ENCODE measurements at places on chromosomes 2 and 18.

GRCh38 chr2:236824836-236825235 lies 255.2 kb downstream of the ACKR3 start:
- DNase-seq = peak; percentile 97

DNA sequence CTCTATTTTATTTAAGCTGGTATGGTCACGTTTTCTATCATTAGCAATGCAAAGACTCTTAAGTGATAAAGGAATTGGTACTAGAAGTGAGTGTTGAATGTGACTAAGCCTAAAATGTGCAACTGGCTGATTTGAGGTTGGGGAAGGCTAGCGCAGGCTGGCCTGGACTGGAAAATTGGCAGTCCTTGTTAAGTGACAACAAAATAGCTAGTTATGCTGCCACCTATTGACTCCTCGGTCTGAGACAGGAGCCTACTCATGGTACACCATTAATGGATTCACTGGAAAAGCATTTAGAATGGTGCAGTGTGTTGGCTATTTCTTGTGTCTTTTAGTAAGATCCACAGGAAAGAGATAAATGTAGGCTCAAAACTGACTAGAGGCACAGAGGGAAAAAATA lies 5.7 kb upstream of the WIPF1 start:
- DNase-seq = peak; percentile 87

DNA sequence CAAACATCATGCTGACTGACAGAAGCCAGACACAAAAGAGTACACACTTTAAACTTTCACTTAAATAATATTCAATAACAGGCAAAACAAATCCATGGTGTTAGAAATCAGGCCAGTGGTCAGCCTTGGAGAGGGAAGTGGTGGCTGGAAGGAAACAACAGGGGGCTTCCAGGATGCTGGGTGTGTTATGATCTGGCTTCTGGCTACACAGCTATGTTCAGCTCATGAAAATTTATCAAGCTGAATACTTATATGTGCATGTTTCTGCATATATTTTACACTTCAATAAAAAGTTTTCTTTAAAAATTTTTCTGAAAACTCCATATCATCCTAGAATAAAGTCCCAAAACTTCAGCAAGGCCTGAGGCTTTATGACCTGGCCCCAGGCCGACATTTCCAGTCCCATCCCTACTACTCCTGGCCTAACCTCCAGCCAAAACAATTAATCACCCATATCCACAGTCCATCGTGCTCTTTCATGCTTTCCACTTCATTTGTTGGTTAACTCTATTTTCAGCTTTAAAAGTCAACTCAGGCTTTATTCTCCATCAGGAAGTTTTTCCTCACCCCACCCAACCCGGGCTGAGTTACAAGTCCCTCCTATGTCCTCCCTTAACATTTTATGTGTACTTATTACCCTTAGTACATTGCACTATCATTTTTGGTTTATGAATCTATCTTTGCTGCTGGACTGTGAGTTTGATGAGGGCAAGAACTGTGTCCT lies 27.9 kb upstream of the SPTBN1 start:
- DNase-seq = no peak

DNA sequence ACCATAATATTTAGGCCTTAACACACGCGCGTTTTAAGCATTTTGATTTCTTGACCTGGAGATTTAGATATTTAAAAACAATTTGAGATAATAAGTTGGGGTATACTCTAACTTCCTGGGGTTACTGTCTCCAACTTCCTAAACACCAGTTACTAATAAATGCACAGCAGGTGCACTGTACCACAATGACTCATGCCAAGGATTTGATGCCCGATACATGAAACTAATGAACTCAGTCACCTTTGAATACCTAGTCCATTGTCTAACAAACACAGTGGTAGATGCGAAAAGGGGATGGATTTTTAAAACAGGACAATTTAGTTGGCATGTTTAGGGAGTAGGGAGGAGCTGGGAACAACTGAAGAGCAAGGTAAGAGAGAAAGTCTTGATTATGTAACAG lies 21.2 kb downstream of the CABYR start:
- no peak for DNase-seq

- no peak for DNase-seq
These were observed 15.3 kb downstream of the STRN start for GRCh38 chr2:36951027-36951518.

- DNase-seq = no peak
These were observed 207.8 kb downstream of the ATAD2B start for GRCh38 chr2:23718931-23719700.

- no peak for DNase-seq
These were observed 286.3 kb upstream of the FN1 start for GRCh38 chr2:215722125-215722524.

DNA sequence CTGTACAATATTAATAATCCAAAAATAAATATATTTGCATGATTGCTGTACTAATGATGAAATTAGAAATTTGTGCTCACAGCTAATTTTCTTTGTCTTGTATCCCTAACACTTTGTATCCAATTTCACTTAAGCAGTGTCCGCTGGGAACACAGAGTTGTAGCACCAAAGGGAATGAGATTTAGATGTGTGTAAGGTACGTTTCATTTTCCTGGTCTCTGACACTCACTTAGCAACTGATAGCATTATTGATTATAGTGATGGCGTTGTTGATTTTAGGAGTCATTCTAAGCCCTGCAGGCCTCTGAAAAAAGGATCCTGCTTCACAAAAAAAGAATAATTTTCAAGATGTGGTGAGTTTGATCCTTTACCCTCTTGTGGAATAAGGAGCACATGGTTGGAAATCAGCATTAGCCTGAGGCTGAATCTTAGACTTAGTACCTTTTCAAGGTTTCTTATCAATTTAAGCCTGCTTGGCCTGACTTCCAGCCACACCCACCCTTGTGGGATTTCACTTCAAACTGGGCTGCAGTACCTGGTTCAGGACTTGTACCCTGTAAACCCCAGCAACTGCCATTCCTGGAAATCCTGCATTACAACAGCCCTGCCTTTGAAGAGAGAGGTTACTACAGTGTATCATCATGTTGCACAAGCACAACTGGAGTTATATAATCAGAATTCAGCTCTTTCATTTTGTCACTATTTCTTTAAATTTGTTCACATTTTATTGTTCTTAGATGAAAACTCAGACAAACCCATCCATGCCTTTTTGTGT lies 116.2 kb downstream of the RND3 start:
- no peak for DNase-seq

GRCh38 chr2:128196471-128196931 lies 105.5 kb downstream of the UGGT1 start:
- no peak for DNase-seq

DNA sequence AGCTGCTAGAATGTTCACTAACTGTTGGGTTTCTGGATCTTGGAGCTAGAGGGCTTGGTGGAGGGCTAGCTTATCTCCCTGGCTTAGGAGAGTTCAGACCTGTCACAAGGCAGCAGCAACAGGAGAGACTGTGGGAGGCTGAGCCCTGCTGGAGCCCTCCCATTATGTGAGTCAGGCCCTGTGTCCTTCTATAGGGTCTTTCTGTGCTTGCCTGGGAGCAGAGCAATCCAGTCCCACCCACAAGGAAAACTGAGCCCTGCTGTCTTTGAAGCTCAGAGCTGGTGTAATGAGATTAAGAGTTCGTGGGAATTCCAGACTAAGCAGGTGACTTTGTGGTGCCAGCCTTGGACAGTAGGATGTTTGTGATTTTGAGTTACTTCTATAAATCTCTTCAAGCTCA lies 249.0 kb downstream of the TTC32 start:
- DNase-seq = no peak

GRCh38 chr2:207937823-207938222 lies 87.5 kb downstream of the PLEKHM3 start:
- DNase-seq = no peak

DNA sequence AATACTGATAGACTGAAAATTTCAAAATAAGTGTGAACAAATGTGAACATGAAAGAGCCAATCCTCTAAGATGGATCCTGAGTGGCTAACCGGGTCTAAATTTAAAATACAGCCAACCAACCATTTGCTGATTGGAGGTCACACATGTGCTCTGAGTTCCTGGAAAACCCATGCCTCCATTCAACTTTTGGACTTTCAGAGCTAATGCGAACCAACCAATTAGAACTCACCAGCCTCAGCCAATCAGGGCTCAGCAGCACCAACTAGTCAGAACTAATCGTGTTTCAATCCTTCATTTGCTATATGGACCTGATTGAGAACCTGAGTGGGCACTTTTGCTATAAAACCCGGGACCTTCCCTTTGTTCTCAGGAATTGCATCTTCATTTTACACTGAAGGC lies 111.5 kb downstream of the MEP1B start:
- DNase-seq = no peak

DNA sequence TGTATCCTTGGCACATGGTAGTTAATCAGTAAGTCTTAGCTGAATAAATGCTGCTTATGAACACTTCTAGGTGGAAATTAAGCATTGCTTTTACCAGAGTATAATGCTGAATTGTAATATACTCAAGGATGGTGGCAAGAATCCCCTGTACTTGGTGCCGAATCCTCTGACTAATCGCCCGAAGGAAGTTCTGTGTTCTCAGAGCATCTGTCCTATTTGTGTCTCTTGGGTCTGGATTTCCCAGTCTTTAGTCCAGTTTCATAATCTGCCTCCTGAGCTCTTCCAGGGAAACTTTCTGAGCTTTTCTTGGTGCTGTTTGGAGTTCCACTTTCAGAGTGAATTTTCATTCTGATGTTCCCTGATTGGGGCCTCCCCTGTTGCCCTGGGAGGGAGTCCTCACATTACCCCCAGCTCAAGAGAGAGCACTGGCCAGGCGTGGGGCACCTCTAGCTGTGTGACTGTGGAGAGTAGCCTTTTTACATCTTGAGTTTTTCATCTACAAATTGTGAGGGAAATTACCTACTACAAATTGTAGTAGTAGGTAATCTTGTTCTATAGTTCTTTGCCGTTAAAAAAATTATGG lies 144.9 kb downstream of the LTBP1 start:
- no peak for DNase-seq

GRCh38 chr18:26425148-26425531 lies 123.2 kb downstream of the KCTD1 start:
- no peak for DNase-seq

DNA sequence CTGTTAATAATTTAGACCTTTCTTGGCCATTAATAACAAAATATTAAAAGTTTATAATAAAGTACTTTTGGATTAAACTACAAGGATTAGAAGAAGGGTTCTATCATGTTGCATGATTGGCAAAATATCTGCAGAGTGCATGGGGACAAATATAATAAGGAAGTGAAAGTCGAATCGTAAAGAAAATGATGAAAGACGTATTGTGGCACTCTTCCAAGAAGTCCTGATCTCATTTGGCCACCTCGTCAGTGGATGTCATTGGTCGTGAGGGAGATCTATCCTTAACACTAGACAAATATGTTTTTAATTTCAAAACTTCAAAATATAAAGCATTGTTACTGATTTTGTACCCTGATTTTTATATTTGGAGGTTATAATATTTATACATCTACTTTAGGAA lies 197.7 kb upstream of the STON1 start:
- no peak for DNase-seq

GRCh38 chr18:74856434-74856833 lies 258.8 kb downstream of the ZNF407 start:
- no peak for DNase-seq

DNA sequence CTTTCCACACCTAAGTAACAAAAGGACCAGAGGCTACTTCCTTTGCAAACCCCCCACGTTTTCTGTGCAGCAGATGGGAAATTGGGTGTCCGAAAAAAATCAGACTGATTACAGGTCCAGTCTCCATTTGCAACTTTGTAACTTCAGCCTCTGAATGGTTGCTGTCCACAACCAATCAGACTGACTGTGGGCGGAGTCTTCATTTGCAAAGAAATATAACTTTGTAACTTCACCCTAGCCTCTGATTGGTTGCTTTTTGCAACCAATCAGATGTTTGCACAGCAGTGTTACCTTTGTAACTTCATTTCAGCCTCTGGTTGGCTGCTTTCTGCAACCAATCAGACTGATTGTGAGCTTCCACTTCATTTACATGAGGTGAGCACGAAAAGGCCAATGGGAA lies 27.8 kb upstream of the CACNB4 start:
- DNase-seq = no peak

GRCh38 chr2:30561349-30561748 lies 114.3 kb downstream of the LCLAT1 start:
- no peak for DNase-seq

DNA sequence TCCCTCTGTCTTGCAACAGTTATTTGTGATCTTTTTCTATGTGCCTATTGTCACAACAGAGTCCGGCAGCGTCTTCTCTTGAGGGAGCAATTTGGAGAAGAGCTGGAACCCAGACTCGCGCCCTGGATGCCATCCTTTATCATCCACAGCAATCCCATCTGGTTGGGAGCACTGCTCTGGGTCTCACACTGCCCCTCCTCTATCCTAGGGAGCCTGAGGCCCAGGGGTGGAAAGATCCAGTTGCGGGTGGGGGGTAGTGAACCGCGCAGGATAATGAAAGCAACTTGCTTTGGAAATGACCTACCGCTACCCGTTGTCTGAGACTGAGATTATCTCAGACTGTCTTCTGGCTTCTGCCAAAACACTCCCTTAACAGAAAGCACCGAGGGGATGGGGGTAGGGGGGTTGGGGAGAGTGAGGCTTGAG lies 713 bp downstream of the WBP1 start:
- DNase-seq = no peak

All from G401 (cell line).